ENCODE measurements at places on chromosomes 7 and 10. TPM values are rescaled to one million over a fixed set of nuclear protein-coding genes. Genes with fewer than 3 reads are reported as not detected.

OR6B1 gene
- not detected for total RNA-seq

CFAP46 gene
- total RNA-seq = 3.0 TPM

SORCS1 gene
- not detected for total RNA-seq

SPDYE2 gene
- total RNA-seq = not detected

EMX2 gene
- not detected for total RNA-seq

SAP25 gene
- total RNA-seq = not detected

BNIP3 gene
- total RNA-seq = 76.0 TPM

ZNF727 gene
- total RNA-seq = not detected

FOXI2 gene
- total RNA-seq = not detected

SLC16A9 gene
- not detected for total RNA-seq

MAT1A gene
- total RNA-seq = not detected

ZNF37A gene
- total RNA-seq = 7.5 TPM

DPY19L1 gene
- total RNA-seq = 77.2 TPM

FOXP2 gene
- not detected for total RNA-seq

SPDYE11 gene
- total RNA-seq = not detected

TAX1BP1 gene
- total RNA-seq = 88.6 TPM

LAMB1 gene
- 685 TPM for total RNA-seq

CPA2 gene
- total RNA-seq = not detected

PCGF5 gene
- total RNA-seq = 34.9 TPM

TFAM gene
- 58.6 TPM for total RNA-seq

ACTR3C gene
- 0.20 TPM for total RNA-seq

C10orf67 gene
- not detected for total RNA-seq
